ENCODE measurements at places on chromosomes 7 and 10. TPM values are rescaled to one million over a fixed set of nuclear protein-coding genes. Genes with fewer than 3 reads are reported as not detected.

Gene PILRA
- total RNA-seq, result 0.27 TPM

Gene INSIG1
- total RNA-seq, result 313 TPM

Gene CYP3A7
- total RNA-seq, result 0.74 TPM

Gene SFRP5
- total RNA-seq, result not detected

Gene C10orf67
- not detected for total RNA-seq

Gene GNAT3
- total RNA-seq, result not detected

Gene PIP
- not detected for total RNA-seq

Gene BPGM
- total RNA-seq, result 20.0 TPM

Gene PDE6C
- not detected for total RNA-seq

Gene GPR85
- 2.4 TPM for total RNA-seq

Gene CTAGE6
- total RNA-seq, result 4.5 TPM

Gene ENTPD1
- 0.16 TPM for total RNA-seq

Gene PRTFDC1
- 39.6 TPM for total RNA-seq

Gene COL13A1
- total RNA-seq, result 6.0 TPM

Gene VWDE
- total RNA-seq, result 0.09 TPM

Gene SORCS3
- 0.16 TPM for total RNA-seq

All from fibroblast of the aortic adventitia (primary cell).